Osteocyte (in vitro differentiated cells): ENCODE measurements at places on chromosomes 4 and X. TPM values are rescaled to one million over a fixed set of nuclear protein-coding genes. Genes with fewer than 3 reads are reported as not detected.
A peak's percentile ranks its signal among the peaks of the same experiment; 100 is the strongest.

Gene RBM46
- total RNA-seq: not detected in 2 replicates

Gene BMP2K
- total RNA-seq: 19.5 and 23.0 TPM in 2 replicates

Gene PLXNB3
- 8.7 and 9.1 TPM in 2 replicates for total RNA-seq

Gene HSPA4L
- total RNA-seq: 1.7 and 2.5 TPM in 2 replicates

Gene HPF1
- total RNA-seq: 19.0 and 23.5 TPM in 2 replicates

Gene CCSER1
- total RNA-seq: 0.13 TPM in 1 of 2 replicates, not detected in the other

Gene CTAG1B
- not detected in 2 replicates for total RNA-seq

DNA sequence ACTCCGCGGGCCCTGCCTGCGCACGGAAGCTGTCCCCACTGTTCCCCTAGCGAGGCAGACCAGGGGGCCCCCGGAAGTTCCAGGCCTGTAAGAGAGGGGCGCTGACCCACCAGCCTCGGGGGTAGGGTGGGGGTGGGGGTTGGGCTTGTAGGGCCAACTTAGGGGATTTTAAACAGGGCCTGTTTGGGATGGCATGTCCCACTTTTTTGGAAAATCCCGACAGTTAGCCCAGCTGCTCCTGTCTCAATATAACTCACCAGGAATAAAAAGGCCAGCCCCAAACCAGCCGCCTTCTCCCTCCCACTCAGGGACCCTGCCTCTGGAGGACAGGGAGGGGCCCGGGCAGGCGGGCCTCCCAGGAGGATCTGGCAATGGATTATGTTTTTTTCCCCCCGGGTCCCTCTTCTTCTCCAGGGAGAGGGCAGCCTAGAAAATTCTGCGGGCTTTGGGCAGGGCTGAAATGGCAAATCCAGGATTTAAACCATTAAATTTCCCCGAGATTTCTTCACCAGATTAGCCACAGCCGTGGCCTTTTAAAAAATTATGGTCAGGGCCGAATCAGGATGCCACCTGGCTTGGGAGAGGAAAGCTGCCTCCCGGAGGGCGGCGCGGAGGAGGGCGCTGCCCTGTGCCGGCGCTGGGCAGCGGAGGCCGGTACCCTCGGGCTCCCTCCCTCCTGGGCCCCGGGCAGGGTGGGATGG, 957 bp downstream of the PPP2R2C start:
- DNase-seq: peak; percentile 63

- no peak for DNase-seq
These were observed 117.1 kb upstream of the TENM3 start for GRCh38 chr4:182126096-182126495.

DNA sequence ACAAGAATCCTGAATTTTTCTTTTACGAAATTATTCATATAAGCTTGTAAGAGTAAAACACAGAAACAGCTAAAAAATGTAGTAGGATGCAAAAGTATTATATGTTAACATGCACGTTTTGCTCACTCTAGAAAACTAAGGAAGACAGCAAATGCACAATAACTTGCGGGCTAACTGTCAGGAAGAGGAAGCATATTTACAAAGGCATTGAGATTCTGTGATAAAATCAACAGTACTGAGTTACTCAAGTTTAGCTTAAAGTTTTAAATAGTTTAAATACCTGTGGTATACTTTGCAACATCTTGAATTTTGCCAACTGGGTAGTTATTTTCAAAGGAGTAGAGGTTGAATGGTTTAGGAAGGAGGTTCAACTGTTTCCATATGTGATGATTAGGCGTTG, 37.0 kb downstream of the SH2D1A start:
- no peak for DNase-seq

GRCh38 chrX:38216642-38217041, 4.0 kb downstream of the SRPX start:
- DNase-seq: no peak

- no peak for DNase-seq
These were observed 239.9 kb downstream of the MAML3 start for GRCh38 chr4:139913995-139914598.

DNA sequence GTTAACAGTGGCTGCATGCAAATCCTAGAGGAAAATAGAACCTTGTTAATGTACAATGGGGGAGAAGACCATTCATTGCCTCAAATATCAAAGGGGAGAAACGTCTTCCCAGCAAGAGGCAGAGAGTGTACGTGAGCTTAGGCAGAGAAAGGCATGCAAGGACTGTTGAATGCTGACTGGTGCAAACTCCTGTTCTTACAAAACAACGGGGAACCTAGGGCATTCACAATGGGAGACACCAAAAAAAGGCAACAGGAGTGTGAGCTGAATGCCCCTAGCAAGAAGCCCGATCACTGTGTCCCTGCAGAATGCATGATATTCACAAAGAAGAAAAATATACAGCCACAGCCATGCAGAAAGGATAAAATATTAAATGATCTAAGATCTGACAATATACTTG, 184.9 kb downstream of the NSUN7 start:
- DNase-seq: no peak

DNA sequence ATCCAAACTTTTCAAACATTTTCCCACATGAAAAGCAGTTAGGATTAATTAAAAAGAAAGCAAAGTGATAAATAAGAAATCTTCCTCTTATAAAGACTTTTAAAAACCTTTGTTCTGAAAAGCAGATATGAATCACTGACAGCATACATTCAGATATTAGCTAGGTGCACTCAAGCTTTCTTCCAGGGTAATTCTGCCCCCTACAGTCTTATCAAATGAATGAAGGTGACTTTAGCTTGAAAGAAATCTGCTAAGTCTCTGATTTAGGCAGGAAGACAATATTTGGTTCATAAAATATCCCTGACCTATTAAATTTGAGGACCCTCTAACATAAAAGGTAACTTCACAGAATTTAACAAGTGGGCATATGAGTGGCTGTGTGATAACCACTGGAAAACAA, 209.1 kb upstream of the FAM47A start:
- no peak for DNase-seq

DNA sequence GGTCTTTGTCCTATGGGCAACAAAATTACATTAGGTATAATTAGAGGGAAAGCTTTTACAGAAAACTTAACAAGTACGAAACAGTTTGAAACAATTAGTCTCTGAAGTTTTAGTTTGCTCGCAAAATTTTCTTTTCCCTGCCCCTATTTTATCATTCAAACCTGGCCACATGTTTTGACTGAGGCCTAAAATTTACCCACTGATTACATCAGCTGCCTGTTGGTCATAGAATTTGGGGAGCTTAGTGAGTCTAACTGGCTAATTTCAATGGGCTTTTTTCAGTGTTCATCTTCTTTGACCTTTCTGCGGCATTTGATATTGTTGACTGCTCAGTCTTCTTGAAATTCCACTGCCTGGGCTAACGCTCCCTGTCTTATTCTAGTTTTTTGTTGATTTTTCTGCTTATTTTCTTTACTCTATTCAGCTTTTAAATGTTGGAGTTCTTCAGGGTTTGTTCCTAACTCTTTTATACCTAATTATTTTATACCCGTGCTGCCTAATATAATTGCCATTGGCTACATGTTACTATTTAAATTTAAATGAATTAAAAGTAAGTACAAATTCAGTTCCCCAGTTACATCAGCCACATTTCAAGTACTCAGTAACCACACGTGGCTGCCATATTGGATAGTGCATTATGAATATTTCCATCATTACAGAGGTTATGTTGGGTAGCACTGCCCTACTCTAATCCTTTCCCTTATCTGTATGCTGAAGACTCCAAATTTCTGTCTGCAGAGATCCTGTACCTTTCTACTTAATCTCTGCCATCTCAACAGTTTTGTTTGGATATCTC, 87.5 kb downstream of the SNX25 start:
- no peak for DNase-seq

GRCh38 chr4:16124232-16124631, 40.4 kb upstream of the PROM1 start:
- DNase-seq: no peak

- DNase-seq: no peak
These were observed 614 bp downstream of the BEX3 start for GRCh38 chrX:103376979-103377324.

GRCh38 chrX:97563531-97564133, 679.9 kb downstream of the RPA4 start:
- no peak for DNase-seq

- peak; percentile 90 for DNase-seq
These were observed 107.1 kb downstream of the NSUN7 start for GRCh38 chr4:40856840-40857362.

DNA sequence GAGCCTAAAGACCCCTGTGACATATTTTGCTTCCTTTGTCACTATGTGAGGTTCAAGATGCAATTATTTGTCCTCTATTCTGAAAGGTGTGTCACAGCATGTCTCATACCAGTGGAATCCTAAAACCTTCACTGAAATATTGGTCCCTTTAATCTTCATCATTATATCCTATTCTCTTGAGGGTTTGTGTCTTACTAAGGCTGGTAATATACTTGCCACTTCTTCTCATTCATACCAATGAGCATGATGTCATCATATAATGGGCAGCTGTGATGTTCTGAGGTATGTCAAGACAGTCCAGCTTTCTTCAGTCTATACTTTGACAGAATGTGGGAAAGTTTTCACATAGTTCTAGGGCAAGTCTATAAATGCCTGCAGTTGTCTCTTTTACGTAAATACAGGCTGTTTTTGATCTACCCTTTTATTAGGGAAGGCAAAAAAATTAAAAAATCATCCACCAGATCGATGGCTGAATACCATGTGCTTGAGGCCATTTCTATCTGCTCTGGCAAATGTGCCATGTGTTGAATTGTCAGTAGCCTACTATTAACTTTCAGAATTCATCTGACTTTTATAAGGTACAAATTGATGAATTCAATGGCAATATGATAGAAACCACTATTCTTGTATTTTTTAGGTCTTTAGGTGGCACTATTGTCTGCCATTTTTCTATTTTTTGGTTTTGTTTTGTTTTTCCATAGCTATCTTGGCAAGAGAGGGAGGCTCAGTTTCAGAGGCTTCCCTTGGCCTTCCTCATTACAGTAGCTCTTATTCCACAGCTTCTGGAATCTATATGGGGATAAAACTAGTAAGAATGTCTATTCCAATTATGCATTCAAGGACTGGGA, 209.0 kb downstream of the PPARGC1A start:
- no peak for DNase-seq

DNA sequence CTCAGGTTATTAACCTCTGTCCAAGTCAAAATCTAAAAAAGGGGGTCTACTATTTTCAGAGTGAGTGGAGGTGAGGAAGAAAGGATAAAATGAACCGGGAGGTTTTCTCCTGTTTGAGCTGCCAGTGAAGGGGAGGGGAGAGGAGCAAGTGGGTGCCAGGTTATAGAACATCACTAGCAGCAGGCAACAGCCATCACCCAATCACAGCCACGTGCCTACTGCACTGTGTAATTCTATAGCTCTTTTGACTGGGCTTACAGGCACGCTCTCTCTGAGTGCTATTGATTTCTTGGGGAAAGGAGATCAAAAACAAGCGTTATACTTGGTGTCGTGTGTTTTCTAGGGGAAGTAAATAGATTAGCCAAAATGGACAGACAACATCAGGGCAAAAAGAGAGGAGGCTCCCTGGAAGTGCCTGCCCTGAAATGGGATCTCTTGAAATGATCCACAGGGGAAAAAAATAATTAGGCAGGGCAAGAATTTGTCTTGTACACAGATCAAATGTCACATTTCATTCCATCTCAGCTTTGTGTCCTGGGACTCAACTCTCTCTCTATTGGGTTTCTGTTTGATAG, 300.5 kb upstream of the LCORL start:
- no peak for DNase-seq

DNA sequence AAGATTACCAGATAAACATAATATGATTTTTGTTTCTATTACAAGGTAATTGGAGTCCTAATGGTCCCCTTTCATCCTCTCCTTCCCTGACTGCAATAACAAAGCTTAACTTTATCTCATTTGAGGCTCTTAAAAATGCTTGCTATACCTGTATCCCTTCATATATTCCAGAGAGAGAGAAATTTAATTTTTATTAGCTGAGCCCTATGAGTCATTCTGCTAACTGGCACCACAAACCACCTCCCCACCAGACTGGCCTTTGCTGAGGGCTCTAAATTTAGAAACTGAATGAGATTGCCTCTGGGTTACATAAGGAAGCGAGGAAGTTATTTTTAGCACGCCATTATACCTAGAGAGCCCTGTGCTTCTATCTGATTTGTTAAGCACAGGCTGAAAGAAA, 27.4 kb downstream of the CBLL2 start:
- no peak for DNase-seq

- no peak for DNase-seq
These were observed 792 bp downstream of the PPID start for GRCh38 chr4:158722291-158722916.

- DNase-seq: no peak
These were observed 224.1 kb upstream of the FGF16 start for GRCh38 chrX:77223046-77223445.

GRCh38 chrX:154466907-154467306, 8.8 kb downstream of the PLXNA3 start:
- DNase-seq: no peak

DNA sequence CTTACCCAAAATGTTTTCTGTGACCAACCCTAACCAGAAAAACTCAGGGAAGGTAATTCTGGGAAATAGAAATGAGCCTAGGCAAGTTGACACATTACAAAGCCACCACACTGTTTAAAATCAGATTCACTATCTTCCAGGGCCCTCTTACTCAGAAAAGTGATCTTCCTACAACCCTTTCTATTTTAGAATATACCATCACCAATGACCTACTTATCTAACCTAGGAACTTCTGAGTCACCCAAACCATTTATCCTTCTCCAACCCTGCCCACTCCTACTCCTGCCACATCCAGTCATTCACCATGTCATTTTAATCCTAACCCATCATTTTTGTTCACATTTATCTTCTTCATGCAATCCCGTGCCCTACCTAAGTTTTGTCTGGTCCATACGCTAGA, 89.9 kb downstream of the FTHL17 start:
- no peak for DNase-seq
